Muscle of back (tissue), 13 donors: ENCODE measurements at places on chromosomes 13 and 19.

DNA sequence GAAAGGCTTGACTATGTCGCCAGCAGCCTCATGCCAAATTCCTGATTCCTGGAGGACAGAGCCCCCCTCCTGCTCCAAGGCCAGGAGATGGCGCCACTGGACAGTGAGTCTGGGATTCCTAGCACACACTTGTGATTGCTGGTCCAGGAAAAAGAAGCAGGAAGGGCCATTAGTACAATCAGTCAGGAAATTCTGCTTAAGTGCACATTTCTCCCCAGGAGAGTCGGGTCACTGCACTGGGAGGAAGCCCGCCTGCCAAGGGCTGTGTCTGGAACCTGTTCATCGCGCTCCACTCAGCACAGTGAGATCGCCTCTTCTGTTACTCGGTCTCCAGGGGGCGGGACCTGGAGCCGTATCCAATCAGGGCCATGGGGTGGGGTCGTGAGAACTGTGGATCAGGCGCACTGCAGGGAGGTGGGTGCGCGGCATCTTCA lies 65.1 kb downstream of the ZNF823 start:
- peak; percentile 78 for DNase-seq

DNA sequence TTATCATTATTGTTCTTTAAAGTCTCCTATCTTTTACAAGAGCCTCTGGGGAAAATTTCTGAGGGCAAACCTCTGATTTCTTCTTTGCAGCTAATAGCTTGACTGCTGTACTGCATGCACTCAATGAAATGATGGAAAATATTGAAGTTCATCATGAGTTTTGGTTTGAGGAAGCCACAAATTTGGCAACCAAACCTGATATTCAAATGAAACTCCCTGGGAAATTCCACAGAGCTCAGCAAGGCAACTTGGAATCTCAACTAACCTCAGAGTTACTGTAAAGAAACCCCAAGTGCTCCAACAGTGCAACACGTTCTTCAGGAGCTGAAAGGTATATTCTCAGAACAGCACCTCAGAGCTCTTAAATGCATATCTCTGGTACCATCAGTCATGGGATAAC lies 14.2 kb upstream of the RNF6 start:
- no peak for DNase-seq

- no peak for DNase-seq
These were observed 102.6 kb downstream of the DOCK9 start for GRCh38 chr13:98875146-98875729.

DNA sequence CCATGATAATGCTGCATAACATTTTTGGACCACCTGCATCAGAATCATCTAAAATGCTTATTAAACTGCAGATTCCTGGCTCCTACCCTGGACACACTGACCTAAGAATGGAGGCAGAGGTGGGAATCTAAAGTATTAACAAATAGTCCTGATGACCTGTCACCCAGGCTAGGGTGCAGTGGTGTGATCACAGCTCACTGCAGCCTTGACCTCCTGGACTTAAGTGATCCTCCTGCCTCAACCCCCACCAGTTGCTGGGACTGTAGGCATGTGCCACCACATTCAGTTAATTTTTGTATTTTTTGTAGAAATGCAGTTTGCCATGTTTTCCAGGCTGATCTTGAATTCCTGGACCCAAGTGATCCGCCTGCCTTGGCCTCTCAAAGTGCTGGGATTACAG lies 43.3 kb downstream of the LMO7 start:
- DNase-seq, result no peak

DNA sequence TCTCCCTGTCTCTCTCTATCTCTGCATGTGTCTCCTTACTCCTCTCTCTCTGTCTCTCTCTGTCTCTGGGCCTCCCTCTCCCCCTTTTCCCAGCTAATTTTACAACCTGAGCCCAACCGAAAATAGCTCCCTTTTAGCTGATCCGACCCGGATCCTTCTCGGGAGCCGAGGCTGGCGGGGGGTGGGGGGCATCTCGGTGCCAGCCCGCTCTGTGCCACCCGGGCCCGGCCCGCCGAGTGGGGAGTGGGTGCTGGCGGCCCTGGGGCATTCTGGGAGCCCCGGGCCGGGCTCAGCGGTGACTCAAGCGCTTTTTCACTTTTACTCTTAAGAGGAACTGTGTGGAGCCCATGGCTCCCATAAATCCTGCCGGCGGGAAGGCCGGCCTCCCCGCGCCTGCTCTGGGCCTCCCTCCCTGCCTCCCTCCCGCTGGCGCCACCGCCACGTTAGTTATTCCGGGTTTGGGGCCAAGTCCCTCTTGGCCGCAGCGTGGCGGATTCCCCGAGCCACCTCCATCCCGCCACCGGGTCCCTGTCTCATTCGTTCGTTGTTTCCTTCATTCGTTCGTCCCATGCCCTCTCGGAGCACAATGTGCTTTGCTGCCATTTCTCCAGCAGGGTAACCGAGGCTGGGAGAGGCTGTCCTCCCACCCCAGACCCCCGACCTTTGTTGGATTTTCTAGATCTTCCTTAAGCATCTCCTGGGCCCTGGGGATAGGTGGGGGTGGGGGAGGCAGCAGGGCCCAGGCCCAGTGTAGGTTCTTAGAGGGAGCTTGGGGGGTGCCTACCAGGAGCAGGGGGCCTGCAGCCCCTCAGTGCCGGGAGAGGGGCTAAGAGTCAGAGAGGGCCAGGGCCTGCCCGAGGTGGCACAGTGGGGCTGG lies 3.2 kb downstream of the NFIC start:
- DNase-seq, result no peak

DNA sequence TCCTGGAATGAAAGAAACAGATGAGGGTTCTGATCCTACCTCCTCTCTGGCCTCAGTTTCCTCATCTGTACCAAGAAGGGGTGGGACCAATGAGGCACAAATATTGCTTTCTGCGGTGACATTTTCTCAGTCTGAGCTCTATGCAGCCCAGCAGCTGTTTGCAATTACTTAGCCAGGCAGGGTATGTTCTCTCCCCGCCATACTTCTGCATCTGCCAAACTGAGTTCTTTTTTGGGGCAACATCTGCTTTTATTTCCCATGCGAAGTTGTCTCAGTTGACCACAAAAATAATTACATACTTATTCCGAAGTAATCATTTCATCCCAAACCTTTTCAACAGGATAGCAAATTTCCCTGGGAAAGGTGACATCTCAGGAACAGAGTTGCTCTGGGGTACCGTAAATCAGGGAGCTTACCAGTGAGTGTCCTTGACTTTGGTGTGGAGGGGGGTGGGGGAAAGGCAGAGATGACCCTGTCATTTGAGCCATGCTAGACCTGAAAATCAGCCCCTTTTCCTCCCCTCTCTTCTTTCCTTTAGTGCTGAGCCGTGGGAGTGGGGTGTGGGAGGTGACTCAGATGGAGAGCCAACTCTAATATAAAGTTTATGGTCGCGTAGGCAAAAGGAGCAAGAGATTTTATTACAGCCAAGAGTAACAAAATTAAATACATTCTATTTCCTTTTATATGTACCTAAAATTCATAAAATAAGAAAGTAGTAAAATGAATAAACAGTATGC lies 165.7 kb upstream of the KL start:
- DNase-seq, result no peak

DNA sequence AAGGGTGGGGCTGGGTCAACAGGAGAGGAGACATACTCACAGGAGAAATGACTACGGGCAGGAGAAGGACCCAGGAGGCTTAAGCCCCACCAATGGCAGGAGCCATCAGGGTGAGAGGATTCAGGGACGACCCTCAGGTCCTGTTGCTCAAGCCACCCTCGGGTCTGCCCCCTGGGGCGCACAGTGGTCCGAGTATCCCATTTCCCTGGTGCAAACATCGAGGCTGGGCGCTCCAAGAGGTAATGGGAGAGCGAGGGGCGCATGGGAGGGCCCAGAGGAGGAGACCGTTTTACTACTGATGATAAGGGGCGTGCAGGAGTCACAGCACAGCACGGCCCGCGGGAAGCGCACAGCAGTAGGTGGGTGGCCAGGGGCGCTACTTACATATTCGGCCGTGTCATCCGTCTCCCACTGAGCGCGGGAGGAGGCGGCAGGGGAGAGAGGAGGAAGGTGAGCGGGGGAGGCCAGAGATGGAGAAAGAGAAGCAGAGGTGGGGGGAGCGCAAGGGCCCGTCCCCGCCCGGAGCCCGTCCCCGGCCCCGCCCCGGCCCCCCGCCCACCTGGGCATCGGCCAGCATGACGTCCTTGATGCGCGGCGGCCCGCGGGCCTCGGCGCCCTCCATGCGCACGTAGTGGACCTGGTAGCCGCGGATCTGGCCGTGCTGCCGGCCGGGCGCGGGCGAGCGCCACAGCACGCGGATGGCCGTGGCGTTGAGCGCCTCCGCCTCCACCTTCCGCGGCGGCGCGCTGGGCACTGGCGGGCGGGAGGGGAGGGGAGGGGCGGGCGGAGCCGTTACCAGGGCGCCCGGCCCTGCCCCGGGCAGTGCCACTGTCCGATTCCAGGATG lies 111.5 kb downstream of the PTPRS start:
- no peak for DNase-seq

- DNase-seq, result no peak
These were observed 844 bp downstream of the ZNF543 start for GRCh38 chr19:57321116-57321515.

GRCh38 chr19:41377977-41378709 lies 1.8 kb downstream of the TMEM91 start:
- no peak for DNase-seq

DNA sequence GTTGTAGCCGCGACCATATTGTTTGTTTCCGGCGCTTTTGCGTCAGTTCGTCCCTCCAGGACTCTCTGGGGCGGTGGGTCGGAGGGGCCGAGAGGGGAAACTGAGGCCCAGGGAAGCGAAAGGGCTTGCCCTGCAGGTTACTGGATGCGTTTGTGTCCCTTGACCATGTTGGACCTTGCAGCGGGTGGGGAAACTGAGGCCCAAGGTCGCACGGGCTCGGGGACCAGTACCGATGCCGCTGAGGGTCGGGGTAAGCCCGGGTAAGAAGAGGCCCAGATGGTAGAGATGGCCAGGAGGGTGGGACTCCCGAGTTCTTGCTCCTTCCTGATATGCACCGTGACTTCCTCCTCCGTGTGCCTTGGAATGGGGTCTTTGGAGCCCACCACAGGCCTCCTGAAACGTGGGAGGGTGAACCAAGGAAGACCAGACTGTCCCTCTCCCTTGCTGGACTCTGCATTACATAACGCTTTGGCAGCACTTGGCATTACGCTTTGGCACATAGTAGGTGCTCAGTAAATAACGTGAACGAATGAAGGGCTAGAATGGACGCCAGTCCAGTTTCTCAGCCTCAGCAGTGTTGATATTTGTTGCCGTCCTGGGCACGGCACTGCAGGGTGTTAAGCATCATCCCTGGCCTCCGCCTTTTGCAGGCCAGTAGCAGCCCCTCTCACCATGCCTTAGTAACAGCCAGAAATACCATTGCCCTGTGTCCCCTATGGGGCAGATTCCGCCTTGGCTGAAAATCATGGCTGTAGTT lies 743 bp downstream of the CHAF1A start:
- no peak for DNase-seq

- DNase-seq, result no peak
These were observed 108.8 kb downstream of the KCTD15 start for GRCh38 chr19:33905473-33905936.

DNA sequence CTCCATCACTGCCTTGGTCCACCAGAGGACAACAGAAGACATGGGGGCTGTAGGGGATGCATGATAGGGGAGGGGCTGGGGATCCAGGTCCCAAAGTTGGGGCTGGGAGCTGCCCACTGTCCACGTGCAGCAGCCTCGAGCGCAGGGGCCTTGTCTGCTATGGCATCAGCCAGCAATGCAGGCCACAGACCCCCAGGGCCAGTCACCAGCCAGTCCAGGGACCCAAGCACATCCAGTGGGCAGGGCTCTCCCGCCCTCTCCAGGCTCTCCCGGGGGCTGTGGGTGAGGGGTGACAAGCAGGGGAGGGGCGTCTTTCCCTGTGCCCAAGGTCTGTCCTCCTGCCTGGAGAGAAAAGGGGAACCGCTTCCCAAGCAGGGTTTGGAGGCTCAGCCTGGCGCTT lies 32.8 kb downstream of the PEPD start:
- no peak for DNase-seq

GRCh38 chr19:15934332-15935078 lies at the start of gene CYP4F11:
Gene CYP4F11, minus strand, starts transcription at chr19:15934529. Its CDS starts 121 bp downstream, at chr19:15934408.
- DNase-seq, result no peak

DNA sequence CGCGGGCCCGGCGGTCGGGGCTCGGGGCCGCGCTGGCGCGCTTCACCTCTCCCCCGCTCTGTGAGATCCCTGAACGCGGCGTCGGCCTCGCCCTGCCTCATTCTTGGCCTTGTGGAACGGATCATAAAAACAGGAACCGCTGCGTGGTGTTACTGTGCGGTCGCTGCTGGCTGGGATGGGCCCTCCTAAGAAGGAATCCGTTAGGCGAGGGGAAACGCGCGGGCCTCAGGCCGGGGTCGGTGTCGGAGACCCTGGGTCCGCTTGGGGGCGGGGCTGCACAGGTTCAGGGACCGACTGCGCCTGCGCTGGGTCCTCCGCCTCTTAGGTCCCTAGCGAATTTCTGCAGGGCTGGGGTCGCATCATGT lies 381 bp downstream of the CKAP2 start:
- DNase-seq, result peak; percentile 59

DNA sequence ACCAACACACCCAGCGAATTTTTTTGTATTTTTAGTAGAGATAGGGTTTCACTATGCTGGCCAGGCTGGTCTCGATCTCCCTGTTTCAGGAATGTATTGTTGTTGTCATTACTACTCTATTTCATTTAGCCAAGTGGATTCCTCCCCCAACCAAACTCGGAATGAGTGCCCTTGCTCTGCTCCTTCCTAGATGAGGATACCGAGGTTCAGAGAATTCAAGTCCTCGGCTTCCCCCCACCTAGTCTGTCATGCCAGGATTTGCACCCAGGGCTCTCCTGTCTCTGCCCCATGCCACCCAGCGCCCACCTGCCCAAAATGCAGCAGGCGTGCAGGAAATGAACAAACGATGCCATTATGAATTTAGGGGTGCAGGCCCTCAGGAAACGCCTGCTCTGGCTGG lies 3.5 kb upstream of the SPACA4 start:
- DNase-seq, result no peak

DNA sequence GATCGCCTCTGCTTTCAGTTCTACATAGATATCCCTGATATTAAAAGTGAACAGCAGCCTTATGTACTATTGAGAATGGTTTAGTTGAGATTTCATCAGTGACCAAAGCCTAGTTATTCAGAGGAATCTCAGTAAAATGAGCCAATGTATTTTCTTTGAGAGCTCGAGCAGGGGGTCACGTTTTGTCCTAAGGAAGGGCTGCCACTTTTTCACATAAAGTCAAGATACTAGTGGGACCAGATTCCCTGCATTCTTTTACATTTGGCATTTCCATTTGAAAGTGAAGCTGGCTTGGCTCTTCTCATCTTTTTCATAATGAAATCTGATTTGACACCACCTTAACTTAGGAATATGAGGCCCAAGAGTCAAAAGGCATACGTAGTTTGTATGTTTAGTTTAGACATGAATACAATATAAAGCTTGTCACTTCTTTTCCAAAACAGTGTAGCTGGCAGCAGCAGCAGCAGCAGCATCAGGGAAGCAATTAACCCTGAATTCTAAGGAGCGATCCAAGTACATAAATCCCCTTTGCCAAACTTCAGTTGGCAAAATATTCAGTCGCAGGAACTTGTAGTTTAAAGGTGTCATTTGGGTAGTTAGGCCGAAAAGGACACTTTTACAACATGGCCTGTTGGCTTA lies 1752.2 kb upstream of the PCDH20 start:
- no peak for DNase-seq

GRCh38 chr19:3692141-3693024 lies 7.9 kb downstream of the PIP5K1C start:
- DNase-seq, result no peak

GRCh38 chr19:44988896-44989556 lies 12.2 kb upstream of the RELB start:
- peak; percentile 49 for DNase-seq

- no peak for DNase-seq
These were observed 242.8 kb downstream of the ENOX1 start for GRCh38 chr13:43544011-43544410.

- DNase-seq, result peak; percentile 24
These were observed 163.3 kb downstream of the KDM4B start for GRCh38 chr19:5132206-5132560.

- no peak for DNase-seq
These were observed 4.9 kb downstream of the RFX2 start for GRCh38 chr19:6105444-6105843.
